Activated gamma-delta T cell treated with Interleukin-2 at 50 U/mL for 16 hours (primary cell): ENCODE measurements at places on chromosomes 3 and 15.
A peak's percentile ranks its signal among the peaks of the same experiment; 100 is the strongest.

DNA sequence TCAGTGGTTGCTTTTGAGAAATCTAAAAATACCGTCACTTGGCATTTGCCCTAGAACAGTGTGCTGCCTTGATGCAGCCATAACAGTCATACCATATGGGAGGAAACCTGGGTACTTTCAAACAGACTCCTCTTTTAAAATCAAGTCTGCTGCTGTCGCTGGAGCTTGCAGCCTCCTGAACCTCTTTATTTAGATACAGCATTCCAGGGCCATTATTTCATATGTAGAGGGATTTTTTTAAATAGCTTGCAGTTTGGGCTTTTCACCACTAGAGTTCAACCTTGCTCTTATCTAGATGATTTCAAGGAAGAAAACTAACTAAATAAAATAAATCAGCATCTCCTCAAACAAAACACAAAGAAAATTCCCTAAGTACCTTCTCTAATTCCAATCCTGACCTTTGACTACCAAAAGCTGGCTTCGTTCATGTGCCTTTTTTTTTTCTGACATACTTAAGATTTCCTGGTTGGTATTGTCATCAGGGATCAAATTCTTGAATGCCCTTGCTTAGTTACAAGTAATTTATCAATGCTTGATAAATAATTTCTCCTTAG is 111.6 kb downstream of the KBTBD8 start:
- DNase-seq: no peak

DNA sequence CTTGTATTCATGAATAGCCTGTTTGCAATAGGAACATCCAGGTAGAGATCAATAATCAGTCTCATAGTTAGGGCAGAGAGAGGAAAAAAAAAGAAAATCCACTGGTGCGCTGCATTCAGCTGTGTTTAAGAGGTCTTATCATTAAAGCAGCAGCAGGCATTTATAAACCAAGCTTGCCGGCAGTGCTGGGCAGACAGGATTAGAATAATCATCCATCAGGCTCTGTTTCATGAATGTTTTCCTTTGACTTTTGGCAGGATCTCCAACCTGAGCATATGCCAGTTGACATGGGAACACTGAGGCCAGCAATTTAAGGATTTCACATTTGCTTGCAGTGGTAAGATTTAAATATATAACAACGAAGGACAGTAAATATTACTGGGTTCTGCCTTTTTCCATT is 305.2 kb upstream of the SEMA6D start:
- DNase-seq: no peak

- no peak for DNase-seq
These were observed 34.4 kb downstream of the ZNF106 start for GRCh38 chr15:42456531-42456930.

GRCh38 chr3:70245746-70246525 is 66.5 kb downstream of the MDFIC2 start:
- DNase-seq: no peak

GRCh38 chr3:7461202-7461825 is 600.4 kb downstream of the GRM7 start:
- DNase-seq: no peak

GRCh38 chr15:25058080-25058785 is 103.4 kb downstream of the SNRPN start:
- no peak for DNase-seq

DNA sequence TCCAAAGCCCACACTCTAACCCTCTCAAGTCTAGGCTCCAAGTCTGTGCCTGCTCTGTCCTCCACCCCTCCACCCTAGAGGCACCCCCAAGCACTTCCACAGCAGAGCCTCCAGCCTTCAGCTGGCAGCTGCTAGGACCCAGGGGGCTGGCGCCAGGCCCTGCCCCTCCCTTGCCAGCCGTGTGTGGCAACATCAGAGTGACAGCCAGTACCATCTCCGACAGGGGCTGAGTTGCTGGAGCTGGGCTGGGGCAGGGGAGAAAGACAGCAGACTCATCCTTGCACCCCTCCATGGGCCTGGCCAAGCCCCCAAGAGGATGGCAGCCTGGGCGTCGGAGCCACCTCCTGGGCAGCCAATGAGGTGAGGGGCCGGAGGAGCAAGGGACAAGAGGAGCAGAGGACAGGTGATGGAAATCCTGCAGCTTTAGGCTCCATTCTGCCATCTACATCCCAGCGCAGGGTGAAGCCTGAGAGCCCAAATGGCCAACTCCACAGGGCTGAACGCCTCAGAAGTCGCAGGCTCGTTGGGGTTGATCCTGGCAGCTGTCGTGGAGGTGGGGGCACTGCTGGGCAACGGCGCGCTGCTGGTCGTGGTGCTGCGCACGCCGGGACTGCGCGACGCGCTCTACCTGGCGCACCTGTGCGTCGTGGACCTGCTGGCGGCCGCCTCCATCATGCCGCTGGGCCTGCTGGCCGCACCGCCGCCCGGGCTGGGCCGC is at the start of gene GPR62:
Gene GPR62, plus strand, starts transcription at position 207 of the 718 bp plus-strand sequence. Its CDS starts 272 bp downstream, at position 479.
- no peak for DNase-seq

GRCh38 chr3:32398531-32398930 is 6.9 kb downstream of the CMTM7 start:
- DNase-seq: no peak

GRCh38 chr15:82554849-82555248 is 14.6 kb upstream of the RPS17 start:
- DNase-seq: no peak

DNA sequence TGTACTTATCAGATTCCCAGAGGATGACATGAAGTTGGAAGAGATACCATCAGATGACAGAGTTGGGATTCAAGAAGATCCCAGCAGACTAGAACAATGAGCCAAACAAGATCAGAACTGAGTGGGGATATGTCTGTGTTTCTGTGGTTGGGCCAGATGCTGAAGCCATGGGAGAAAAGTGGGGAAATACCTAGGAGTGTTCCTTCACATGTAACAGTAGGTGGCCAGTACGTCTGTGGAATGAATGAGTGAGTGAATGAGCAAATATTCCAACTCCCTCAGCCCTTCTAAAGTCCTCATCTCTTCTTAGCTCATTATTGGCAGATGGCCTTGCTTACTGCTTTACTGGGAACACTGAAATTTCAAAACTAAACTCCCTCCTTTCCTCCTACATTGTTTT is 32.2 kb upstream of the GREM1 start:
- DNase-seq: no peak

DNA sequence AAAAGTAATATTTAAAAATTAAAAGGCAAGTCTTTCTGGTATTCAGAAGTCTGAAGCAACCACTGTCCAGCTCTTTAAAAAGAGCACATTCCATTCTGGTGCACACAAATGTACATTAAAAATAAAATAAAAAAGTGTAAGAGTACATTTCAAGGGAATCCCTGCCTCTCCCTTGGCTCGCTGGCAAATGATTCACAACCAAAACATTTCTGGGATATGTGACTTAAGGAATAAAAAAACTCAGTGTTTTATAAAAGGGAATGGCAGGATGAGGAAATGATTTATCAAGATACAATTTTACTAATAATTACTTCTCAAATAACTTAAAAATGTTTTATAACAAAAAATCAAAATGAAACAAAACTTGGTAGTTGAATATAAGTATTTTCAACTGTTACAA is 23.8 kb upstream of the ANXA2 start:
- no peak for DNase-seq

DNA sequence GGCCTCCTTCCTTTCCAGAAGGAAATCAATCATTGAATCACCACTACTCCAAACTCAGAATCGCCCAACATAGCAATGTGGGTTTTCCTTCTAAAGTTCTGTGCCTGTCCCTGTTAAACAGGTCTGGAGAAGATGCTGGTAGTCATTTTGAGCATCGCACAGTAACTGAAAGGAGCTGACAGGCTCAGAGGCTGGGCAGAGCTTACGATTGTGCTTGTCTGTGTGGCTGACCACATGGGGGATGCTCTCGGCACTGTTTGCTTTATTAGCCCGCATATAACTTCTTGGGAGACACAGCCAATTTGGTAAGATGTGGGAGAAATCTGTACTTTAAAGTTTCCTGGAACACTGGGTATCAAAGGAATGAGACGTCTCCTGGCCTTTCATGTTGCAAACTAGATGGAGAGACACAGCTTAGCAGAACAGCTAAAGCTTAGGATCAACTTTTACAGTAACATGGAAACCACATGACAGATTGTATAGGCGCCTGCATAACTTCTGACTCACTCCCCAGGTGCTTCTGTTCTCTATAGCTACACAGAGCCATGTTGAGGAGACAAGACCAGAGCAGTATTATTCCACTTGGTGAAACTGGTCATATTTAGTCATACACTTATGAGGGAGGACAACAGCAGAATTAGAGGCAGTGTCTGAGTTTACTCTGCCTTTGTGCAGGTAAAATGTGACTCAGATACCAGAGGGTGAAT is 374.1 kb downstream of the RORA start:
- no peak for DNase-seq

- no peak for DNase-seq
These were observed 69.6 kb downstream of the EEFSEC start for GRCh38 chr3:128222796-128223385.

- no peak for DNase-seq
These were observed 57.3 kb upstream of the SNTN start for GRCh38 chr3:63595221-63595620.

GRCh38 chr3:139201446-139202225 is 142.2 kb upstream of the MRPS22 start:
- DNase-seq: no peak

GRCh38 chr3:173096140-173096539 is 44.9 kb downstream of the SPATA16 start:
- no peak for DNase-seq

DNA sequence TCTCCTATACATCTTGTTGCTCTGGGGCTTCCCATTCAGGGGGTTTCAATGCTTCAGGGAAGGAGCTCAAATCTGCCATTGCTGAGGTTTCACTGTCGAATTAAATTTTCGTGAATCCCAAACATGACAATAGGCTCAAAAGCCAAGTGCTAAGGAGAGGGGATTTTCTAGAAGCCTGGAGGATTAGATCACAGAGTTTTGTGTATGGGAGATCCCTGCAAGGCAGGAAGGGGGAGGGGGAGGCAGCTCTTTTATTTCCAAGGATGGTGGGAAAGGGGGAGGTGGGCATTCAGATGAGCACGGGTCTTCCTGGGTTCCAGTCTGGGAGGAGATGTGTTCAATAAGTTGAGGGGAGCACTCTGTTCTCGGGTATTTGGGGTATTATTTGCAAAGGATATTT is 69.9 kb upstream of the DLG1 start:
- DNase-seq: no peak

- no peak for DNase-seq
These were observed 29.0 kb upstream of the IFT57 start for GRCh38 chr3:108251265-108251664.

GRCh38 chr3:181009225-181009624 is 19.7 kb upstream of the DNAJC19 start:
- DNase-seq: no peak

DNA sequence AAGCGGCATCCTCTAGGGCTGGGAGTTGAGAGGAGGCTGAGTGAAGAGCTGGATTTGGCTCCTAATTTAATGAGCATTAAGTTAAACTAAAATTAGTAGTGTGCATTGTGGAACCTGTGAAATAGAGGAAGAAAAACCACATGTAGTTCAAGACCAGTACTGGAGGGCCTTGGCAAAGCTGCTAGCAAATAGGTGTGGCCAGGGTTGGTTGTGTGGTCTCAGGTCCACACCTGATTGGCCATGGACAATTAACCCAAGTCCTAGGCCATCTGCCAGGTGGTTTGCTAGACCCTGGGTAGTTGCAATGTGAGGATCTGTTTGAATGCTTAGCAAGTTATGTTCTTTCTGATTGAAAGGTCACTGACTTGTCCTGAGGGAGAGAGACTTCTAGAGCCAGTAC is 275.5 kb downstream of the PDCD6IP start:
- DNase-seq: no peak

DNA sequence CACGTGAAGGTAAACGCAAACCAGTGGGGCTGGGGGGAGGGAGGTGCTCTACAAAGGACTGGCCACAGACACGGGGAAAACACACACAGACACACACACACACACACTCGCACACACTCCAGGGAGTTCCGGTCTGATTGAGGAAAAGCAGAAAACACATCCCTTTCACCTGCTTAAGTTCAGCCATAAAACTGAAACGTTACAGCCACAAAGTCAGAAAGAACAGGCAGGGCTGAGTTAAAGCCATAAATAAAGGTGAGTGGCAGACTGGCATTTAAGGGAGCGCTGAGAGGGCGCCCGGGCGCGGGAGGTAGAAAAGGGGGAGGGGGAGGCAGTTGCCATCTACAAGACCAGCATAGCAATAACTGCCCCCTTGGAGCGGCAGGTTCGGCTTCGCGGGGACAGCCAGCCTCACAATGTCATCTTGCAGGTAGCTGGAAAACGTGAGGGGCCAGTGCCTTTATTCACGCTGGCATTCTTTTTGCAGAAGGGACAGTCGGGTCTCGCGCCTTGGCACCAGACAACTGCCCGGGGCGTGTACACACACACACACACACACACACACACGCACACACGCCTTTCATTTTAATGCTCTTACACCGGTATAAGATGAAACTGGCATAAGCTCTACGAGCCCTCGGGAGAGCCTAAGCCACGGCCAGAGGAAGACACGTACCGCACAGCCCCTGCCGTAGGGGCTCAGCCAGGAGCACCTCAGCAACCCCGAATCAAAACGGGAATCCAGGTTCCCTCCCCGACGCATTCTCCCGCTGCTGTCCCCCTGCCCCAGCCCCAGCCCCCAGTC is 866 bp downstream of the TNIK start:
- DNase-seq: peak; percentile 47

DNA sequence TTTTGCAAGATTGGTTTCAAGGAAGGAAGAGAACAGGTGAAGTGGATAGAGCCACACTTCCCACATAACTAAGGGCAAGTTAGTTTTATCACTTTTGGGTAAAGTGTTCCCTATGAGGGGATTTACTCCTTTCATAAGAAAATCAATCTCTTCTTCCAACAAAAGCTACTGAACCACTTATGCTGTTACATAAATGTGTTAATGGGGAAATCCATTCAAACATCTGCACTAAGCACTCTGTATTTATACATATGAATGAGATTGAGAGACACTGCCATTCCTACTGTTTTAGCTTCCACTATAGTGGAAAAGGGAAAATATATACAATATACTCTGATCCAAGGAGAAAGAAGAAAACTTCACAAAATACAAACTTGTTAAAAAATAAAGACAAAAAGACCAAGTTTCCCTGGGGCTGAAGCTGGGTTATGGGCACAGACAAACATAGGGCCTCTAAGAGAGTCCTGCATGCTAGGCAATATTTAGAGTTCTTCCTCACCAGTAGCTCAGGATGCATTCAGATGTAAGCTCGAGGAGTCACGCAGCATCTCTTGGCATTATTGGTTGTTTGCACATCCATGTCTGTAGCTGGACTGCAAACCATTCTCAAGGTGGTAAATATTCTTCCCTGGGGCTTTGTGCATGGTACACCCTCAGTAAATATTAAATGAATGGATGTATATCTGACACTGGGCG is 454.2 kb downstream of the FGF12 start:
- DNase-seq: no peak

- no peak for DNase-seq
These were observed 44.4 kb downstream of the PCOLCE2 start for GRCh38 chr3:142844339-142844977.

- no peak for DNase-seq
These were observed 75.9 kb downstream of the TBC1D2B start for GRCh38 chr15:78001656-78002055.

DNA sequence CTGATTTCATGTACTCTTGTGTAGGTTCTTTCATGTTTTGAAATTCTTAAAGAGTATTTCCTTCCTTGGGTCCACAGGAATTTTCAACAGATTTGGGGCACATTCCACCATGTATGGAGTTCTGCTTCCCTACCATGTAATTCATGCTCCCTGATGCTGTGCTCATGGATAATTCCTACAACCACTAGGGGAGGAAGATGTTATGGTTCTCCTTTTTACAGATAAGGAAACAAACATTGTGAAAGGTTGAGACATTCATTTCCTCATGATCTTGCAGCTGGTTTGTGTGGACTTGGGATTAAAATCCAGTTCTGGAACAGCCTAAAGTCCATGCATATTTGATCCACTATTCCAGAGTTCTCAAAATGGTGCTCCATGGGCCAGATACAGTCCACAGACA is 174.9 kb upstream of the FRMD4B start:
- DNase-seq: no peak
